ENCODE measurements at places on chromosomes 1 and 21.

GRCh38 chr21:14869984-14870852 lies 194.6 kb downstream of the NRIP1 start:
- DNase-seq = no peak

GRCh38 chr1:29824511-29825273 lies 588.4 kb downstream of the PTPRU start:
- no peak for DNase-seq

DNA sequence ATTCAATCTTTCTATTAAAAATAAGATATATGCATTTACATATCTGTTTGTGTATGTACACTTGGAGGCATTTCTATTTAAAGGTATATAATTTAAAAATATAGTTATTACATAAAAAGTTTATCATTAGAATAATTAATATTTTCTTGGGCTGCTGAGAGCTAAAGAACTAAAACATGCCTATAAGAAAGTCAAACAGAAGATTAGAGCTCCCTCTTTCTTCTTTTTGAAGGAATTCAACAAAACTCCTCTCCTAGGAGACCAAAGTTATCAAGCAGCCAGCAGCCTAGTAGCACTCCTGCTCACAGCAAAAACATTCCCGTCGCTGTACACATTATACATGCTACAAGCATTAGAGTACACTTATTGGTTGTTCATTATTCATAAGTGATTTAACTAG lies 216.4 kb downstream of the VAV3 start:
- DNase-seq = no peak

- DNase-seq = no peak
Measured at GRCh38 chr21:26001356-26001755, 169.2 kb downstream of the APP start.

GRCh38 chr1:58576325-58576726 lies 726 bp downstream of the TACSTD2 start:
- DNase-seq = no peak

DNA sequence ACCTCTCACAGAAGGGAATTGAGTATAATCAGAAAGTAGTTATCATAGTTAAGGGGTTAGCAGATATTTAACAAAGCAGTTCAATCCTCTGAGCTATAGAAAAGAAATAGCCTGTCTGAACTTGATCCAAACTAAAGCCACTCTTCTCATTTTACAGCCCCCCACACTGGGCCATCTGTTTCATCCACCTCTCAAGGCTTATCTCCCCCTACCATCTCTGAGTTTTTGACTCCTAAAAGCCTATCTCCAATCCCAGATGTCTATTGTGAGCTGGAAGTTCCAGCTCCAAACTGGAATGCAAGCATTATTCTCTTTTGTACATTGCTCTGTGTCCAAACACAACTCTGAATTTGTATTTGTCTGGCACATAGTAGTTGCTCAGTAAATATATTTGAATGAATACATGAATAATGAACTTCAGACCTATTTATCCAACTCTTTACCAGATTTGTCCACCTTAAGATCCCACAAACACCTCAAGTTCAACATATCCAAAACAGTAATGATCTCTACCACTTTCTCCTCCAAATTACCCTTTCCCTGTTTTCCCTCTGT lies 98.1 kb downstream of the PLPP3 start:
- no peak for DNase-seq

DNA sequence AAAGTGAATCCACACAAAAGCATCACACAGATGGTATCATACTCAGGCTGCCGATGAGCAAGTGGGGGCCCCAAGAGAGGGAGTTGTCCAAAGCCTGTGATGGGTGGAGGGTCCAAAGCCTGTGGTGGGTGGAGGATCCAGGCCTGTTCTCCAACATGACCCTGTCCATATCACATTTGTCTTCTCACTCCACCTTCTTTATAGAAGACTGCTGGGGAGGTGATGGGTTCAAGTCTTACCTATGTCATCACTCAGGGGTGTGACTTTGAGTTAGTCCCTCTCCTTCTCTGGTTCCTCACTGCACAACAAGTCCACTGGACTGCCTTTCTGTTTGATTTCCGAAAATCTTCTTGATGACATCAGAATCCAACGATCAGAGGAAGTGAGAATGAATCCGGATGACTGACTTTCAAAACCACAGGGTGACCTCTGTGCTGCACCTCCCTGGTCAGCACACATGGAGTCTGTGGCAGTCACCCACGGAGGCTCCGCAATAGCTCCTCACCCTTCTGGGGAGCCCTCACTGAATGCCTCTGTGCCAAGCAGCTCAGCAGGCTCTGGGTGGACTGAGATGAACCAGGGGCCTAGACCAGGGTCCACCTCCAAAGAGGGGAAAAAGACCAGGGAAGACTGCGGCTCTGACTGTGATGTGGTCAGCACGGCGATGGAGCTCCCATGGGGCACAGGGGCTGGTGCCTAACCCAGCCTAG lies 166.8 kb downstream of the HIVEP3 start:
- DNase-seq = no peak

DNA sequence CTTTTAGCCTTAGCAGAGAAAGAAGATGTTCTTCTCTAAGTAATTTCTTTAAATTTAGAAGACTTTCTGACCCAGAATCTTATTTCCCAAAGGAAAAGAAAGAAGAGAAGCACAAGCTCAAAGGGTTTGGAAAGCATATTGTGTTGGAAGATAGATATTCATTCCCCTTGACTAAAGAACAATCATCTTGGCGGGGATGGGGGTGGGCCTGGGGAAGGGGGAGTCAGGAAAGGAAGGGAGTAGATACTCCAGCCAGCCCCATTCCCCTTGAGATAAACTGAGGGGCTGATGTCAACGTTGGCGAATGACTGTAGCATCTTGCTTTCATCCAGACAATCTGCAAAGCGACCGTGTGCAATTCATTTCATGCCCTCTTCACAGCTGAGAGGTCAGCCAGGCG lies 66.5 kb upstream of the SIPA1L2 start:
- DNase-seq = no peak

DNA sequence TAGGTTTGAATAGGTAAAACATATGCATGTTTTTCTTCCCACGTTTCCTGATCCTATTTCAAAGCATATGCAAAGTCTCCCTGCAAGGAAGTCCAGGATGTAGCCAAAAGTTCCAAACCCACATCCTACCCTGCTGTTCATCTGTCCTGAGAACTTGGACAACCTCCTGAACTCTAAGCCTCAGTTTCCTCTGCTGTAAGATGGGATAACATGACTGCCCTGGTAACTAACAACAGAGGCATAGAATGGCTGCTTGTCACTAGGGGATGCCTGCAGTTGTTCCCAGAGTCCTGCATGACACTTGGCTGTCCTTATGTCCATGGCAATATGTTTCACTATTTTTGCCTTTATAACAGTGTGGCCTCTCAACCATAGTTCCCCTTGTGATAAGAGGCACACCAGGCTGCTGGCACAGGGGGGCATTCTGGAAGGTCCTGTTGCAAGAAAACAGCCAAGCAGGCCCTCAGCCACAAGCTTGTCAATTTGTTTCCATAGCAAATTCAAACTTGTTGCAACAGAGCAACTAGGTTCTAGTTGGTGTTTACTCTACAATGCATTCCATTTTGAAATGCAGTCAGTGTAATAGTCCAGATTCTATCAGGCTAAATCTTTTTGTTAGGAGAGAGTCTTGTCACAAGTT lies 1.5 kb upstream of the HDGF start:
- DNase-seq = no peak

DNA sequence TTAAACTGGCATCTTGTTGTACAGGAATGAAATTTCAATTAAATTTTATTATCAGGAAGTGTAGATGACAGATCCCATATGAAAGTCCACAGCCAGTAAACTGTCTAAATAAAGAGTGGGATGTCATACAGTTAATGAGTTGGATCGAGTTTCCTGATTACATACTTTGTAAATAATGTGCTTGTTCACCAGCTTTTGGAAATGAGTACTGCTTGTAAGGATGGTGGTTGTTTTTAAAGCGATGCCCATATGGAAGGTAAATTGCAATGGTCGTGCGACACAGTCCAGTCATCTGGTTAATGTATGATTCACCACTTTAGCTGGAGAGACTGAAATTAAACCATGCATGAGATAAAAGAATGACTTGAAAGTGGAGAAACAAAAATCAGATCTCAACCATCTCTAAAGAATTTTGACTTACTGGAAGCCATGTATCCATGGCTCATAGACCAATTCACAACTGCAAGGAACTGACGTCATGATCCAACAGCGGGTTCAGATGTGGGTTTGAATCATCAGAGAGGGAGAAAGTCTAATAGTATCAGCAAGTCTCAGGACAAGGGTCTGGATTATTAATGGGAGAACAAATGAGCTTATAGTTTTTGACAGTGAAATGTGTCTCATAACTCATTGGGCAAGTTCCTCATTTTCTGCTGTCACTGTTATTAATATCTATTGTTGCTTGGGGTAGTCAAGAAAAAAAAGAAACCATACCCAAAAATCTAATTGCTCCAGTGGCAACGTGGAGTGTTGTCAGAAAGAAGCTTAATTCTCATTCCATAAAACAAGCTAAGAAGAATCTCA lies 49.0 kb downstream of the MAP10 start:
- no peak for DNase-seq

GRCh38 chr1:173601588-173601987 lies 1.3 kb downstream of the SLC9C2 start:
- DNase-seq = no peak

GRCh38 chr21:44294391-44295162 lies 5.3 kb upstream of the PFKL start:
- DNase-seq = no peak

All from 8988T (cell line).